Epithelial cell of proximal tubule (primary cell): ENCODE measurements at places on chromosomes 6 and 20.

GRCh38 chr20:38975539-38976120 is 13.5 kb downstream of the DHX35 start:
- DNase-seq = no peak

DNA sequence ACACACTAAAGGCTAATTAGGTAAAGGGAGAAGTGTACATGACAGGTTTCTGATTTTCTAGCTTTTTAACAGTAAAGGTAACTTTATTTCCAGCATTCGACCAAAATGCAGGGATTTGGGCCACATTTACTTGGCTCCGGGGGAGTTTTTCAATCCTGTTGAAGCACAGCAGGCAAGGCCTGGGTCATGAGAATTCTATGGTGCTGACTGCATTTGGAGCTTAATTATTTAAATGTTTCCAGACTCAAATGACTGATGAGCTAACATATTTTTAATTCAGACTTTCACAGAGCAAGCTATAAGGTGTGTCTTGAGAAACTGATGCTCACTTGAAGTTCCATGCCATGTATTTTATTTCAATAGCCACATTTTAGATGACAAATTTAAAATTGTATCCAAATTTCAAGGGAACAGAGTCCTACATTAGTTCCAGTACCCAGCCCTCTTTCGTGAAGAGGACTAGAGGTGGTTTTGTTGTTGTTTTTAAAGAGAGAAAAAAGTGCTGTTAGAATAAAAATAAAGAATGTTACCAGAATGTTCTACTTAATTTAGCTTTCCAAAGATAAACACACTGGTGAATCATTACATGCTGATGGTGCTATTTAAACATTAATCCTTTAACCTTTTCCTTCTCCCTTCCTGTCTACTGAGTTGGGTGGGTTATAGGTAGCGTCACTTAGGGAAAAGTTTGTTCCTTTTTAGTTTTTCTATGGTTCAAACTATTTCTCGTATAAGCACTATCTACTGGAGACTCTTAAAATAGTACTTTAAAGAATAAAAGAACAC is 82.3 kb upstream of the PHACTR2 start:
- peak; percentile 2 for DNase-seq

DNA sequence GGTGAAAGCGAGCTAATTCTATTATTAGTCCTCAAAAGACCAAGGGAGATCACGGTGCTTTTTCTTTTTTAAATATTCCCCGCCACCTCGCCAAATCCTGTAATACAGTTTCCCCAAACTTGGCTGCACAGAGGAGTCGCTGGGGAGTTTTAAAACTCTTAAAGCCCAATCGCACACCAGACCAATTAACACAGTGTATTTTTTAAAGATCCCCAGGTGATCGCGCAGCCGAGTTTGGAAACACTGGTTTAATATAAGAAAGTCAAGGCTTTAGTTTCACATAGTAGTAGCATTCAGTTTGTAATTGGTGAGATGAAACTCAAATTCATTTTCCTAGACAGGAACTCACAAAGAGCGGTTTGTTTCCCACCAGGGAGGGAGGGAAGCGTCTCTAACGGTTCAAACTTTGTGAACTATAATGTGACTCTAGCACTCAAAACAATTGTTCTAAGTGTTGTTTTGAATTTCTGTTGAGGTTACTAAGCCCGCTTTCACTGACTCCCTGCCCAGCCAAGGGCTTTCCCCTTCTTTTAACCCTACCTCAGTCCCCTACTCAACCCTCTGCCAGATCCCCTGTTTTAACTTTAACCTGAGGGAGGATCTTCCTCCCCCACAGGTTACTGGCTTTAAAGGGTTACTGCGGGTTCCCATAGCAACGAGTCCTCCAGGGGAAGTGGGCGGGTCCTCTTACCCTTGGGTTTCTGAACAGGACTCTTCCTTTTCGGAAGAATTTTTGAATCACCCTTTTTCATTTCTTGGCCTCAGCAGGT is 25.7 kb upstream of the BTBD3 start:
- peak; percentile 37 for DNase-seq

DNA sequence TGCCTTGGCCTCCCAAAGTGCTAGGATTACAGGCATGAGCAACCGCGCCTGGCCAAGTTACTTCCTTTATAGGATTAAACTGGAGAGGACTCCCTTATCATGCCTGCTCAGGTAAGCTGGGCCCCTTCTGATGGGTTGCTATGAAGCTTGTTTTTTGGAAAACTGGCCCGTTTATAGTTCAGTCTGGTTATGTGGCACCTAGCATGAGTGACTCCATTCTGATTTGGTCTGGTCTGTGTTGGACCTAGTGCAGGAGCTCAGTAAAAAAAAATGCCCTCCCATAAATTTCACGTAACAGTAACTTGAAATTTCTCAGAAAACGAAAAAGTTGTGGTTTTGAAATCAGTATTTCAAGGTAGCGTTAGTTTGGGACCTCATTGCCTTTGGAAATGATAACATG is 448.4 kb downstream of the HACE1 start:
- no peak for DNase-seq

- DNase-seq = no peak
Measured at GRCh38 chr6:110044096-110044495, 66.0 kb downstream of the GPR6 start.

DNA sequence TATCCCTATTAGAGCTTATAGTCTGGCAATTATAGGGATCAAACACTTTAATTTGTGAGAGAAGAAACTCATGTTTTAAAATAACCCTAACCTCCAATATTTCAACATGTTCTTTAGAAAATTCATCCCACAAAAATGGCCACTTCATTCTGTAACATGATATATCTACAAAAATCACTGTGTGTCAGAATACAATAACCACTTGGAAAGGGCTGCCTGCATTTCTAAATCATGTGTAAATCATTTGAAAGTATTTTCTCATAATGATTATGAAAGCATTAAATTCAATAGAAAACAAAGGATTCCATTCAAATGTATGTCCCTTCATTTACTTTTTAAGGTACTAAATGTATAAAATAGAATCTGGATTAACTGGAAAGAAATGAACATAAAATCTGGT is 101.4 kb upstream of the NHSL1 start:
- DNase-seq = no peak

GRCh38 chr6:167476844-167477595 is 152.1 kb downstream of the TTLL2 start:
- DNase-seq = no peak

- DNase-seq = no peak
Measured at GRCh38 chr6:160387916-160388643, 39.9 kb downstream of the SLC22A3 start.

DNA sequence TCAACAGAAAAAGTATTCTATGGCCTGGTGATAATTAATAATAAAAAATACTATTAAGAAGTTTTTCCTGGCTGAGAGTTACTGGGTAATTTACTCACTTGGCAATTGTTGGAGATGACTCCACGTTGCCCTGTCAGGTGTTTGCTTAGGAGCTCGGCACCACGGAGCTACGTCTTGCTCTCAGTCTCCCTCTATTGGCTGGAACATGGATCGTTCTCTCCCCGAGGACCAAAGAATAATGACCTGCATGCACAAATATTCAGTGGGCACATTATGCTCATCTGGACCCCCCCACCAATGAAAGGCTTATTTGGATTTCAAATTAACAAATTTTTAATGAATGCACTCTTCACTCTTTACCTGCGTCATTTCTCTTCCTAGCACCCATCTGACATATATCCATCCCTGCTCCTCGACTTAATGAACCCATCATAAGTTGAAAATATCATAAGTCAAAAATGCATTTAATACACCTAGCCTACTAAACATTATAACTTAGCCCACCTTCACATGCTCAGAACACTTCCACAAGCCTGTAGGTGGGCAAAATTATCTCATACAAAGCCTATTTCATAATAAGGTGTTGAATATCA is 71.0 kb upstream of the CD83 start:
- DNase-seq = no peak

GRCh38 chr6:90072501-90072900 is 178.2 kb downstream of the GJA10 start:
- no peak for DNase-seq

- DNase-seq = no peak
Measured at GRCh38 chr6:159959976-159960384, 8.9 kb upstream of the IGF2R start.

DNA sequence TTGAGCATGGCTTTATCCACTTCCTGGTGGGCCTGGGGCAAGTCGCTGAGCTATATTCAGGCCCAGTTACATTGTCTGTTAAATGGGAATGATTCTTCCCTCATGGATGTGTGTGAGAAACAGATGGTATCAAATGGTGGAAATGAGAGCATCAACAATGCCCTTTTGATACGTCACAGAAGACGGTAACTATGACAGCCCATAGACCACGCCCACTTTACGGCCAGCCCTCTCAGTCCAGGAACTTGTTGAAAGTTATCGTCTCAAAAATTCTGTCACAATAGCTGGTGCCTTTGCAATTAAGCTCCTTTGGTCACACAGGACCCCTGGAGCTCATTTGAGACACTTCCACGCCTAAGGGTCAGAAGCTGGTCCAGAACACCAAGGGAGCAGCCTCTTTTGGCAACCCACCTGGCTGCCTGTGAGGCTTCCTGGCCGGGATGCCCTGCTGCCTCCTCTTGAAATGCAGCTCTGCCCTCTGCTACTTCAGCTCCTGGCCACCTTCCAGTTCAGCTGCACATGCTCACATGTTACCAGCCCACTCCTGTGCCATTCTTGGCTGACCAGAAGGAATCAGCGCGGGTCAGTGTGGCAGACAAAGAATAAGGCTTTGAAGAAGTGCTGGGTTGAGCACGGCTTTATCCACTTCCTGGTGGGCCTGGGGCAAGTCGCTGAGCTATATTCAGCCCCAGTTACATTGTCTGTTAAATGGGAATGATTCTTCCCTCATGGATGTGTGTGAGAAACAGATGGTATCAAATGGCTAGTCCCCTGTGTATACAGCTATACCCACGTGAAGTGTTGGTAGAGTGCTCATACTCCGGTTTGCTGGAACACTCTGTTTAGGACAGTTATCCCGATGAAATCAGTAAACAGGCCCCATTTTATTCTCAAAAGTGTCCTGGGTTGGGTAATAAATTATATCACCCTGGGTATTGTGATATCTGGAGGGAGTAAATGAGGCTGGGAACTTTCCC is 199.2 kb upstream of the SUPT3H start:
- no peak for DNase-seq

- no peak for DNase-seq
Measured at GRCh38 chr20:62357187-62357667, 9.9 kb downstream of the LAMA5 start.
